ENCODE measurements at places on chromosomes 13 and 19.

GRCh38 chr19:41745756-41746155 lies 9.6 kb upstream of the CEACAM6 start:
- peaks cover 58% of the 10 kb centered on the region for H3K27me3 ChIP-seq
- peaks cover 10% of the 10 kb centered on the region for H3K4me1 ChIP-seq
- DNase-seq, result no peak
- H3K36me3 ChIP-seq, result no peaks in the 10 kb centered on the region

DNA sequence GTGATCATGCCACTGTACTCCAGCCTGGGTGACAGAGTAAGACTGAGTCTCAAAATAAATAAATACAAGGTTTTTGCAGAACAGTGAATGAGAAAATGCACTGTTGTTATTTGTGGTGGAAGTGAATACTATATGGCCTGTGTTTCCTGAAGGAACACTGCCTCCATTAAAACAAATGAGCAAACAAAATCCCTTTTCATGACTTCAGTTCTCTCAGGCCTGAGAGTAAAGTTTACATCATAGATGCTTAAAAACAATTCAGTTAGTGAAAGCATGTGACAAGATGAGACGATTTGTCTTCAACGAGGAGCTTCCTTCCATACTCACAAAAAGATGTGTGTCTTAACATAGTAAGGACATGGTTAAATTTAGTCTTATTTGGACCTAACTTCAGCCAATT lies 14.4 kb downstream of the SPINT2 start:
- no peak for DNase-seq
- peaks cover 13% of the 10 kb centered on the region for H3K4me1 ChIP-seq
- H3K4me3 ChIP-seq, result no peak overlapping the region
- H3K36me3 ChIP-seq, result no peaks in the 10 kb centered on the region
- H3K27ac ChIP-seq, result no peak overlapping the region

GRCh38 chr19:10112895-10113591 lies 1.6 kb downstream of the P2RY11 start:
- DNase-seq, result peak; percentile 83
- H3K27ac ChIP-seq, result peak overlapping the region; percentile 90
- no peaks in the 10 kb centered on the region for H3K27me3 ChIP-seq
- H3K4me3 ChIP-seq, result peak overlapping the region; percentile 68

- DNase-seq, result no peak
- no peaks in the 10 kb centered on the region for H3K27me3 ChIP-seq
Observed at GRCh38 chr13:43229506-43229905, 206.1 kb downstream of the DNAJC15 start.

- H3K4me1 ChIP-seq, result peaks cover 34% of the 10 kb centered on the region
- peaks cover 8% of the 10 kb centered on the region for H3K36me3 ChIP-seq
Observed at GRCh38 chr19:41399091-41399490, 1.5 kb downstream of the BCKDHA start.

Data from activated CD4-positive, alpha-beta T cell treated with anti-CD3 and anti-CD28 coated beads for 36 hours (primary cell).